Stimulated activated CD4-positive, alpha-beta T cell treated with anti-CD3 and anti-CD28 coated beads, Interleukin-4, amount 100 ng/mL, for 1 hour (primary cell): ENCODE measurements at places on chromosomes 7 and 10.

DNA sequence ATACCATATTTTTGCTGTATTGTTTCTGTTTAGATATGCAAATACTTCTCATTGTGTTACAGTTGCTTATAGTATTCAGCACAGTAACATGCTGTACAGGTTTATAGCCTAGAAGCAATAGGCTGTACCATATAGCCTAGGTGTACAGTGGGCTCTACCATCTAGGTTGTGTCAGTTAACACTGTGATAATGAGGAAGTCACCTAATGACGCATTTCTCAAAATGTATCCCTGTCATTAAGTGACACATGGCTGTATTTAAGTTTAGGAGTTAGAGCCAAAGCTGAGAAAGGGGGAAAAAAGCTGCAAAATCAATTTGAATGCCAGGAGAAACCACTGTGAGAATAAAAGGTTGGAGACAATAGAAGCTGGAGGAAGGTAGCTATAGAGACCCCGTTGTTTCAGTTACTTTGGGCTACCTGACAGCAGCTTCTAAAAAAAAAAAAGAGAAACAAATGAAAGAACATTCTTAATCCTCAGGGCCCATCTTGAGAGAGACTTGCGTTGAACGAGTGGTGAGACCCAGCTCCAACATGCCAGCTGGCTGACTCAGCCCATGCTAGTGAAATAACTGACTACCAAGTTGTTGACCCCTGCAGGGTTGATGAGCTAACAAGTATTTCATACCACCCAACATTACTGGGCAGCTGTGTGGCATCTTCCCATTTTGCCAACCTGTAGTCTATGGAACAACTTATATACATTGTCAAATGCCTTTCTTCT lies 8.7 kb downstream of the STARD3NL start:
- no peak for DNase-seq

DNA sequence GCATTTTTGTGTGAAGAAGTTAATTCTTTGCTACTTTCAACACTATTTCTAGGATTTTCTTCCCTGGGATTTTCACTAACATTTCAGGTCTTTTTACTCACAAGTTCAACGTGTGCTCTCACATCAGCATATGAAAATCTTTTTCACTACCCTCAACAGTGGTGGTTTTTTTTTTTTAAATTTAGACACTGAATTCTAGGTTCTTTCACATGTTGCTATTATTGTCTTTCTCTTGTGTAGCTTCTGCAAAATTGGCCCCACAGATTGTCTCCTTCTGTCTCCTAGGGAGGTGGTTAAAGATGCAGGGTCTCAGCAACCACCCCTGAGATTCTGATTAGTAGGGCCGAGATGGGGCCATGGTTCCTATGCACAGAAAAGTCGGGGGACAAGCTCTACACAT lies 165.0 kb upstream of the GPR26 start:
- DNase-seq, result no peak

- DNase-seq, result no peak
Measured at GRCh38 chr7:26192485-26193087, 8.0 kb downstream of the HNRNPA2B1 start.

DNA sequence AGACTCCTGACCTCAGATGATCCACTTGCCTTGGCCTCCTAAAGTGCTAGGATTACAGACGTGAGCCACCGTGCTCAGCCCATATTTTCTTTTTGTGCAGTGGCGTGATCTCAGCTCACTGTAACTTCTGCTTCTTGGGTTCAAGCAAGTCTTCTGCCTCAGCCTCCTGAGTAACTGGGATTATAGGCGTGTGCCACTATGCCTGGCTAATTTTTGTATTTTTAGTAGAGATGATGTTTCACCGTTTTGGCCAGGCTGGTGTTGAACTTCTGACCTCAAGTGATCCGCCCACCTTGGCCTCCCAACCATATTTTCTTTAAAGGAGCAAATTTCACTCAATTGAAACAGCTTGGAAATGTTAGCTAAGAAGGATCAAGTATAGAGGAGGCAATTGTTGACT lies 16.5 kb downstream of the GBF1 start:
- DNase-seq, result no peak
